ENCODE measurements at places on chromosomes 4 and X.

DNA sequence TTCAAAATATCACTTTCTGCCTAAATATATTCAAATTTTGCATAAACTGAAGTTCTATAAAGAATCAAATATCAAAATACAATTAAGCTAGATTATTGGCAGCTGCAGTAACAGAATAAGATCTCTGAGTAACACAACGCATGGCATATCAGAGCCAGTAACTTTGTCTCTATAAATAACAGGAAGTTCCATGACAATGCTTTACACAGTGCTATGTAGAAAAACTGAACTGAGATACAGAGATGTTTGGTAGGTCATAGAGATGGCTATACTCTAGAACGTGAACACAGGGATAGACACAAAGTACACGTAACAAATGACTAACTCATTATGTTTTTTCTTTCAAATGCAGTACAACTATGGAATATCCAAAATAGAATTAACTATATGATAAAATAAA, 18.2 kb downstream of the UBE2D3 start:
- no peak for DNase-seq

DNA sequence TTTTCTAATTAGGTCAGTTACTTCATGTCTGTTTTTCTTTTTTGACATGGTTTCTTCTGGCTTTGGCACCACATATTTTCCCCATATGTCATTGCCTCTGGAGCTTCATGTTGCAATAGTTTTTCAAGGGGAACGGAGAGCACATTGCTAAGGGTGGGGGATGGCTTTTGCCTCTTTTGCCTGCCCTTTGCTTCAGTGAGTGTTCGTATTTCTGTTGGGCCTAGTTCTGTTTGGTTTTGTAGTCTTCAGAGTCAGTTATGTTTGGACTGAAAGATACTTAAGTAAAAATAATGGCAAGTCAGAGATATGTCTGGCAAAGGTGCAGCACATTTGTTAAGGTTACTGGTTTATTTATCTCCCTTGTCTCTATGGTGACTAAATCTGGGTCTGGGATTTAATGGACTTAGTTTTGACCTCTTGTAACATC, 29.1 kb downstream of the FHL1 start:
- no peak for DNase-seq

DNA sequence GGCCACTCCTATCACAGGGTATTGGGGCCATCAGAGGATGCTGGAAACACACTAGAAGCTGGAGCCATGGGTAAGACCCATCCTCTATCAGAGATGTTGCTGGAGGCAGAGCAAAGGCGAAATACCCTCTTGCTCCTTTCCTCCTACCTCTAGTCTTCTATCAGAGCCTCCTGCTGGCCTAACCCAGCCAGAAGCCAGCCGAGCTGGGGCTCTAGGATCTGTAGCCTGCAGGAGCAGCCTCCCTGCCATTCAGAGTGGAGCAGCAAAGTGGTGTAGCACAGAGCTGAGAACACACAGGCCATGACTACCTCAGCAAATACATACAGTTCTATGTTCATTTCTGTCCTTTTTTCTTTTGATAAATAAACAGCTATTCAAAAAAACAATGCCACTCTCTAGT, 35.7 kb downstream of the GATB start:
- DNase-seq: peak; percentile 4

GRCh38 chr4:27775156-27775555, 914.5 kb downstream of the STIM2 start:
- DNase-seq: no peak

DNA sequence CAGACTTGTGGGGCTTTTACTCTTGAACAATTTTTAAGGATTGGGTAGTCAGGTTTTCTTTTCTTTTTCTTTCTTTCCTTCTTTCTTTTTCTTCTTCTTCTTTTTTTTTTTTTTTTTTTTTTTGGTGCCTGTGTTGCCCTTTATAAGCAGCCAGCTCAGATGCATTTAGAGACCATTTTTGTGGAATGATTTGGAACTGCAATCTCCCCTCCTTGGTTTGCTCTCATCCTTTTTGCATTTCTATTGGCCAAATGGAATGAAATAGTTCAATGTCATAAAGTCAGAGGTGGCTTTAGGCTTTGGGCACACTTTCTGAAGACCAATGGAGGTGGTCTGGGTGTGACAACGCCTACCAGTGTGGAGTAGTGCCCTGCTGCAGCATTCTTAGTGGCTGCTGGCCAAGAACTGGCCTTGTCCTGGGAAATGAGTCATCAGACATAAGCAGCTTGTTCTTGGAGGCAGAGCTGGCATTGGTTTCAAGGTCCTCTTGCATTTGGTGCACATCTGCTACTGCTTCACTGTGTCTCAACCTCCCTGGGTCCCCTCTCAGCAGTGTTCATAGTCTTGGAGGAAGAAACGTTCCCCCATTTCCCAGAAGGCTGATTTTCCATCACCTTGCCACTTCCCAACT, 84.5 kb downstream of the CT47B1 start:
- peak; percentile 10 for DNase-seq

- DNase-seq: no peak
Observed at GRCh38 chr4:13970349-13970748, 342.8 kb upstream of the BOD1L1 start.

DNA sequence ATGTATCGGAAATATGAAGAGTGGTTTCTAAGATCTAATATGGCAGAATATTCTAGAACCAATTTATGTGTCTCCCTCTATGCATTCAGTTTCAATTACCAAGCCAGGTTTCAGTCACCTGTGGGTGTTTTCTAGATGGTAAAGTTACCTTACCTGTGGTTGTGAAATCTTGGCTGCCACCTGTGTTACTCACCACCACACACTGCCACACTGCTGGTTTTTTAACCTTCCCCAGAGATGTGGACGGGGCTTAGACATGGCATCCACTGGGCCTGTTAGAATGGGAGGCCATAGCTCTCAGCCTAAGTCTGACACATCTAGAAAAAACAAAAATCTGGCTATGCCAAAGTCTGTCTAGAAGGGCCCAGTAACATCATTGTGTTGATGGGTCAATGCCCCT, 896.5 kb upstream of the PABPC4L start:
- DNase-seq: no peak

GRCh38 chr4:110617646-110618580, 5.0 kb downstream of the PITX2 start:
- no peak for DNase-seq
